ENCODE measurements at places on chromosomes 6 and 20.

DNA sequence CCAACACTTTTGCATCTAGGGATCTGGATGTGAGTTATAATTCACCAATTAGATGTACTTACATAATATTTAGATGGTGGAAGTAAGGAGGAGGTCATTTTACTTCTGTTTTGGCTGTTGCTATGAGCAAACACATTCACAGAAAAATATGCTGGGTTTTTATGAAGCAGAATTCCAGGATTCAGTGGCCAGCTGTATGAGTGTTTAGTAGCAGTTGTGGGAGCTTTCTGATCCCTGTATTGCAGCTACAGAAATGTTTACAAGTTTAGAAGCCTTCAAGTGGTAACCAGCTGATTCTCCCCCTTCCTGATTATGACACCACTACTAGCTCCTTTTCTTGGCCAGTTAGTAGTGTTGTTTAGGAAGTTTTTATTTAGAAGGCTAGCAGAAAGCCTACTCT, 177.0 kb downstream of the TENT5A start:
- DNase-seq, result no peak

DNA sequence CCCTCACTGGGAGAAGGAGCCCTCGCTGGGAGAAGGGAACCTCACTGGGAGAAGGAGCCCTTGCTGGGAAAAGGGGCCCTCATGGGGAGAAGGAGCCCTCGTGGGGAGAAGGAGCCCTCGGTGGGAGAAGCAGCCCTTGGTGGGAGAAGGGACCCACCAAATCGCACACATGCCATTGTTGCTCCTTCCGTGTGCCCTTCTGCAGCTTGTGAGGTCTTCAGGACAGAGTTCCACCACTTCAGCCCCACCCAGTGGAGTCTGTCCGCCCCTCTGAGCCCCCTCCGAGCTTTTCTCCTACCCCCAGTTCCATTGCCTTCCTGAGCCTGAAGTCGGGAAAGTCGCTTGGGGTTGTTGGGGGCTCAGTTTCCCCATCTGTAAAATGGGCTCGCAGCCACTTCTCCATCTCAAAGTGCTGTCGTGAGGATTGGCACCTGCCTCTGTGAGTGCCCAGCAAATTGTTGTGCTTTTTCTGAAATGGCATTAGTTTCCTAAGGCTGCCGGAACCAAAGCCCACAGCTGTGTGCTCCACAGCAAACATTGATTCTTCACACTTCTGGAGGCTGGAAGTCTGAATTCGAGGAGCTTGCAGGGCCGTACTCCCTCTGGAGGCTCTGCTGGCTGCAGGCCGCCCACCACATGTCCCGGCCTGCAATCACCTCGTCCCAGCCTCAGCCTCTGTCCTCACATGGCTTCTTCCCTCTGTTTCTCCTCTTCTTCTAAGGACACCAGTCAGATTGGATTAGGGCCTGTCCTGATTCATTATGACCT, 124.7 kb upstream of the PMEPA1 start:
- DNase-seq, result no peak

DNA sequence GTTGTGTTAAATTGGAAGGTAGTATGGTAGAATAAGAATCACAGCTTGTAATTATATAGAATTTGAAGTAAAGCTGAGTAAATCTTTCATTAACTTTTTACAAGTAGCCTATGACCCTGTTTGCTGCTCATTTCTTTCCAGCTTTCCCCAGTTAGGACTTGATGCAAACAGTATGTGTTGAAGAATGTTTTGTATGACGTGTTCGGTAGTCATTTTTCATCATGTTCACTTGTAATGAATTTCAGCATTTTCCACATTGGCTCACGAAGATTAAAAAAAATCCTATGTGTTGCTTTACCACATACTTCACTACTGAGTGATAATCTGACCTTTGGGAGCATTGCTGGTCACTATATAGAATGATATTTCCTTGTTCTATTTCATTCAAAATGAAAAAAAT, 162.4 kb downstream of the CDKAL1 start:
- no peak for DNase-seq

DNA sequence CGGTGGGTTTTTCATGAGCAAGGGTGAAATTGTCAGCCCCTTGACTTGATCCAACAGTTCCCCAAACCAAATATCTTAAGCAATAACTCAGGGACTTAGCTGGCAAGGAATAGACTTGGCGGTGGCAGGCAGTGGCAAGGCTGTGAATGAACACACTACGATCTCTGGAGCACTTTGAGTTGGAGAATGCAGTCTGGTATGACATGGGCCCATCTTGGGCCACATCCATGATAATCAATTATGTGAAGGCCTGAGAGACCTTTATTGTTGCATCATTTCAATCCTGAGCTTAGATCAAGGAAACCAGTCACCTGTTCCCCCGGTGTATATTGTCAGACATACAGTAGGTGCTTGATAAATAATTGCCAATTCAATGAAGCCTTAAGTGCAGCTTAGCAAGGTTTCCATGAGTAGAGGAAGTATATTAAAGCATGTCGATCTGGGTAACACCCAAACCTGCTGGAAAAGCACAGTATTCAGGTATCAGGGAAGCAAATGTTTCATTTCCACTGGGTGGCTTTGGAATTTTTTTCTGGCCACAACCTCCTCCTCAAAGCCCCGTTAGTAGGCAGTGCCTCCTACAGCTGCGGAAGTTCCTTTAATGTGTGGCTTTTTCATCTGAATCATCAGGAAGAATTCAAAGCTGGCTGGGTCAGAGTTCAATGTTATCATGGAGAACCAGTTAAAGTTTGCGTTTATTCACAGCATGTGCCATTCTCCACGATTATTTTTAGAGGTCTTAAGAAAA, 10.2 kb downstream of the CASS4 start:
- DNase-seq, result no peak

DNA sequence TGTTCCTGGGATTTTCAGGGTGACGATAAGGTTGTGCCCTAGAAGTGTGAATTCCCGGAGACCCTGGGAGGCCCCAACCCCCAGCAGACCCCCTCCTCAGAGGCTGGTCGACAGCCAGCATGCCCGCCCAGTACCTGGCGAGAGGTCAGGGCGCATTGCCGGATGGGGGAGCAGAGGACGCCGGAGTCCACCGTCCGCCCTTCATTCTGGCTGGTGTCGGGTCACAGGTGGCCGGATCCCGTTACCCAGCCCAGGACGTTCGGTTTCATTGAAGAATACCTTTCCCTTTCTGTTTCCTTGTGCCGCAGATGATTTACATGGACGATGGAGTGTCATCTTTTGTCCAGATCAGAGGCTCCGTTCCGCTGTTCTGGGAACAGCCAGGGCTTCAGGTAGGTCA, 61.3 kb downstream of the SYNJ2 start:
- DNase-seq, result no peak
